Activated naive CD4-positive, alpha-beta T cell treated with anti-CD3 and anti-CD28 coated beads for 36 hours (primary cell): ENCODE measurements at places on chromosomes 11 and 22. TPM values are rescaled to one million over a fixed set of nuclear protein-coding genes. Genes with fewer than 3 reads are reported as not detected.

- DNase-seq: no peak
Measured at GRCh38 chr11:15468466-15468865, 353.7 kb downstream of the INSC start.

- peak; percentile 22 for DNase-seq
Measured at GRCh38 chr11:128490092-128490491, 97.3 kb downstream of the ETS1 start.

The SLC22A9 gene
- not detected for total RNA-seq

The ARHGAP20 gene
- total RNA-seq: 0.19 TPM
